ENCODE measurements at places on chromosomes 3 and 15. TPM values are rescaled to one million over a fixed set of nuclear protein-coding genes. Genes with fewer than 3 reads are reported as not detected.
A peak's percentile ranks its signal among the peaks of the same experiment; 100 is the strongest.

GRCh38 chr15:29890336-29891095 lies 68.2 kb upstream of the TJP1 start:
- no peak for DNase-seq

- peak; percentile 71 for DNase-seq
Observed at GRCh38 chr15:64816452-64816851, 9.0 kb downstream of the PIF1 start.

DNA sequence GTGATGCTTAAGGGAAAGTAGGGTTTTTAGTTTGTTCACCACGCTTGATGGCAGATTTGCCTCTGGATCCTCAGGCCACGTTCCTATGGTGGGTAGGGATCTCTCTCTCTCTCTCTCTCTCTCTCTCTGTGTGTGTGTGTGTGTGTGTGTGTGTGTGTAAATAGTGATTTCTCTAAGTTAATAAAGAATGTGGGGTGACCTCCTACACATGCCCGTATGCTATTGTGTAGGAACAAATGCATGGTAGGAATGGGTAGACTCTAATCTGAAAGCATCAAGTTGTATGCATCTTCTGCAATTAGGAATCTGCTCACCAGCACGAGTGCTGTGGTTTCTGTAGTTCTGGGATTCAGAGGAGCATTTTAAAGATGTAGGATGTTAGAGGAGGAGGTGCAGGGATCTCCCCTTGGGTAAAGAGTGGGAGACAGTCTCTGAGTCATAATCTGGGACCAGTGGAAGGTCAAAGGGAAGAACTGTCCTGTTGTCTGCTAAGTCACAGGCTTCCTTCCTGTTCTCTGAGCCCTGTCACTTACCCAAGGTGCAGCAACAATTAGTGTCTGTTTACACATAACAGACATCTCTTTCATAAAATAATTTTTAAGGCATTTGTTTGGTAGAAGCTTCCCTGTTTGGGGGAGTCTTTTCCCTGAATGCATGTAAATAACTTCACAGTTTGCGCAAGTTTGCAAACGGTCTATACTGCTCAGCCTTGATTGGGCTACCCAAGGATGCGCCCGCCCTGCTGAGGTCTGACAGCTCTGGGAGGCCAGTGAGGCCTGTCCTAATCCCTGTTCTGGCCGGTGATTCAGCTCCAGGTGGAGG lies 139.8 kb downstream of the IGF1R start:
- no peak for DNase-seq

Gene GPR171
- total RNA-seq = 0.73 TPM

Gene RSRC1
- total RNA-seq = 7.5 TPM

DNA sequence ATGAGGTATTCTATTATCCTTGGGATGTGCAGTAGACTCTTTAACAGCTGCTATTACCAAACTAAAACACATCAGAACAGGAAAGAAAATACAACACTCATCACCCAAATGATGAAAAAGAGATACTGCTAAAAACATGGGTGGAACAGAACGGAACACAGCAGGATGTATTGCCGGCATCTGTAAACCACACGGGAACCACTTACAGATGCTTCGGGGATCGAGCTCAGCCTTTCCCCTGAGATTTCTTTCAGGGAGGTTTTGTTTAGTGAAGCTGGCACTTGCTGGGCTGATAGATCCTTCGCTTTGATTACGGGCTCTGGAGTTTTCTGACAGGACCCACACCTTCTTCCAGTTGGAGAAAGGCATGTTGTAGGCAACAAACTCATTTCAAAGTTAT lies 182.3 kb upstream of the FAM3D start:
- DNase-seq = no peak

DNA sequence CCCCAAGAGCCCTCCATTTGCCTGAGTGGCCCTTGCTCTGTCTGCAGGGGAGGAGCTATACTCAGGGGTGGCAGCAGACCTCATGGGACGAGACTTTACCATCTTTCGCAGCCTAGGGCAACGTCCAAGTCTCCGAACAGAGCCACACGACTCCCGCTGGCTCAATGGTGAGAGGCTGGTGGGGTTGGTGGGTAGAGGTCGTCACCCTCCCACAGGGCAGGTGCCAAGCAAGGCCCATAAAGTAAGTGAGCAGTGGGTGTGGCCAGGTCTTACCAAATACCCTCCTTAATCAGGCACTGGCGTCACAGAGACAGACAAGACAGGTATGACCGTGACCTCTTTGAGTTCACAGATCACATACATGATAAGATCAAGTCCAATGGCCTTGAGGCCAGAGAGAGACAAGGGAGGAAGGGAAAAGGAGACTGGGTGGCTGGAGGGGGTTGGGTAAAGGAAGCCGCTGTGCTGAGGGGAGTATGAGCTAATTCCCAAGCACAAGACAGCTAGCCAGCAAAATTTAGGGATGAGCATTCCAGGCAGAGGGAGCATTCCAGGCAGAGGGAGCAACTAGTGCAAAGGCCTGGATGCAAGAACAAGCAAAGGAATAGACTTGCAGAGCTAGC lies 2.5 kb downstream of the SEMA3B start:
- no peak for DNase-seq

DNA sequence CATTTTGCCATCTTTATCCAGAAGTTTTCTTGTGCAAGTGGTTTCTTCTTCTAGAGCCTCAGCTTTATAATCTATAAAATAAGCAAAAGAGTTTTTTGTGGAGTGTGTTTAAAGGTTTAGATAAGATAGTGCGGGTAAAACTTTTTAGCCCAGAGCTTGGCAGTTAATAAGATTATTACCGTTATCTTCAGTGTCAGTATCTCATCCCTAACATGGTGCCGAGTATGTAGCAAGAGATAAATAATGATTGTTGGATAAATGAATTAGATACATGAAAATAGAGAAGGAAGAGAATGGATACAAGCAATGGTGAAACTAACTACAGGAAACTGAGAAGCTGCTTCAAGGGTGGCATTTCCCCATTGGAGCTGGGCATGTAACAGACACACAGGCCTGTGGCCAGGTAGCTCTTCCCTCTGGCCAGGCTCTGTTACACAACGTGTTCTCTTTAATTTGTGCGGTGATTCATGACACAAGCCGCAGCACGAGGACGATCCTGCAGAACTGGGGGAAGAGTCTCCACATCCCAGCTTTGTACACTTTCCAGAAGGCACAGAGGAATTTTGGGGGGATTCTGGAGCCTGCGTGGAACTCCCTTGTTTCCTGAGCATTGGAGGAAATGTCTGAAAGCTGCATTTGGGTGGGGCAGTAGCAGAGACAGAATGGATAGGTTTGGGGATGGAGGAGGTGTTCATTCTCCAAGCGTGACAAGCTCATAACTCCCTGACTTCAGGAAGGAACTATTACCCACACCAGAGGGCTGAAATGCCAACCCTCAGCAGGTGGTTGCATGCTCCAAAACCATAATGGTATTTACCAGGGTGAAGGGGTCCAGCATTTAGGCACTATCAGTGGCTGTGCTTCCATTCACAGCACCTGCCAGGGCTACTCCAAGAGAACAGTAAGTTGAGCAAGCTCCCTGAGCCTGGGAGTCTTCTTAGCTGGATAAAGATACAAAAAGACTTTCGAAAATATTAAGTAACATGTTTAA lies 14.2 kb upstream of the ST6GAL1 start:
- DNase-seq = no peak
